A549 treated with GW870086 at 1 μM for 4 hours (cell line): ENCODE measurements at places on chromosomes 16 and 17. TPM values are rescaled to one million over a fixed set of nuclear protein-coding genes. Genes with fewer than 3 reads are reported as not detected.

Gene APRT
- 310 to 457 TPM (median 407 TPM) in 5 replicates for total RNA-seq

Gene CARHSP1
- 139 to 166 TPM (median 162 TPM) in 5 replicates for total RNA-seq

Gene SLC5A10
- 0.14 to 0.36 TPM (median 0.26 TPM) in 5 replicates for total RNA-seq

Gene TMC8
- total RNA-seq, result 0.21 to 0.42 TPM (median 0.40 TPM) in 5 replicates

Gene OR1F1
- total RNA-seq, result 0.18 to 0.67 TPM (median 0.35 TPM) in 4 of 5 replicates, not detected in the other

Gene NOG
- total RNA-seq, result 0.78 to 1.4 TPM (median 1.1 TPM) in 5 replicates

Gene AIPL1
- 0.05 TPM in 1 of 5 replicates, not detected in the others for total RNA-seq

Gene TBX2
- 3.7 to 6.6 TPM (median 6.0 TPM) in 5 replicates for total RNA-seq

Gene RUNDC3A
- 0.39 to 1.3 TPM (median 0.80 TPM) in 5 replicates for total RNA-seq

Gene CLEC18C
- 0.08 to 0.09 TPM in 2 of 5 replicates, not detected in the others for total RNA-seq

Gene USH1G
- total RNA-seq, result 0.07 to 0.12 TPM (median 0.11 TPM) in 5 replicates

Gene HCRT
- total RNA-seq, result not detected in 5 replicates

Gene PHKG2
- 23.5 to 29.4 TPM (median 28.8 TPM) in 5 replicates for total RNA-seq

Gene TPSB2
- total RNA-seq, result 0.13 TPM in 1 of 5 replicates, not detected in the others

Gene HSD17B1
- 1.2 to 1.7 TPM (median 1.2 TPM) in 5 replicates for total RNA-seq

Gene CLUH
- total RNA-seq, result 91.4 to 118 TPM (median 112 TPM) in 5 replicates

Gene KCNG4
- not detected in 5 replicates for total RNA-seq

Gene C17orf107
- total RNA-seq, result 0.18 to 0.49 TPM (median 0.34 TPM) in 5 replicates

Gene ALOX12
- not detected in 5 replicates for total RNA-seq

Gene ARL5C
- total RNA-seq, result 0.06 TPM in 1 of 5 replicates, not detected in the others

Gene CKLF
- total RNA-seq, result 62.4 to 70.5 TPM (median 66.4 TPM) in 5 replicates
